Hepatocyte (in vitro differentiated cells): ENCODE measurements at places on chromosomes 2 and 18. TPM values are rescaled to one million over a fixed set of nuclear protein-coding genes. Genes with fewer than 3 reads are reported as not detected.

Gene ASIC4
- total RNA-seq = not detected in 2 replicates

Gene CYRIA
- 1.5 and 1.8 TPM in 2 replicates for total RNA-seq

Gene IGFBP2
- 163 and 231 TPM in 2 replicates for total RNA-seq

Gene DYNC1I2
- total RNA-seq = 116 and 122 TPM in 2 replicates

Gene CNGA3
- total RNA-seq = 0.04 and 0.13 TPM in 2 replicates

Gene ACTR2
- 89.4 and 97.7 TPM in 2 replicates for total RNA-seq
